ENCODE measurements at places on chromosomes 6 and 20.

- no peak for DNase-seq
Observed at GRCh38 chr20:11242320-11242719, 568.5 kb upstream of the JAG1 start.

DNA sequence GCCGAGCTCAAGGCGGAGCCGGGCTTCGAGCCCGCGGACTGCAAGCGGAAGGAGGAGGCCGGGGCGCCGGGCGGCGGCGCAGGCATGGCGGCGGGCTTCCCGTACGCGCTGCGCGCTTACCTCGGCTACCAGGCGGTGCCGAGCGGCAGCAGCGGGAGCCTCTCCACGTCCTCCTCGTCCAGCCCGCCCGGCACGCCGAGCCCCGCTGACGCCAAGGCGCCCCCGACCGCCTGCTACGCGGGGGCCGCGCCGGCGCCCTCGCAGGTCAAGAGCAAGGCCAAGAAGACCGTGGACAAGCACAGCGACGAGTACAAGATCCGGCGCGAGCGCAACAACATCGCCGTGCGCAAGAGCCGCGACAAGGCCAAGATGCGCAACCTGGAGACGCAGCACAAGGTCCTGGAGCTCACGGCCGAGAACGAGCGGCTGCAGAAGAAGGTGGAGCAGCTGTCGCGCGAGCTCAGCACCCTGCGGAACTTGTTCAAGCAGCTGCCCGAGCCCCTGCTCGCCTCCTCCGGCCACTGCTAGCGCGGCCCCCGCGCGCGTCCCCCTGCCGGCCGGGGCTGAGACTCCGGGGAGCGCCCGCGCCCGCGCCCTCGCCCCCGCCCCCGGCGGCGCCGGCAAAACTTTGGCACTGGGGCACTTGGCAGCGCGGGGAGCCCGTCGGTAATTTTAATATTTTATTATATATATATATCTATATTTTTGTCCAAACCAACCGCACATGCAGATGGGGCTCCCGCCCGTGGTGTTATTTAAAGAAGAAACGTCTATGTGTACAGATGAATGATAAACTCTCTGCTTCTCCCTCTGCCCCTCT, 1.1 kb downstream of the CEBPB start:
- DNase-seq = peak; percentile 62

- no peak for DNase-seq
Observed at GRCh38 chr6:142679907-142680700, 264.9 kb downstream of the HIVEP2 start.

- DNase-seq = no peak
Observed at GRCh38 chr6:121830736-121831135, 395.3 kb downstream of the GJA1 start.

- DNase-seq = no peak
Observed at GRCh38 chr20:58921564-58921963, 59.5 kb upstream of the NELFCD start.

DNA sequence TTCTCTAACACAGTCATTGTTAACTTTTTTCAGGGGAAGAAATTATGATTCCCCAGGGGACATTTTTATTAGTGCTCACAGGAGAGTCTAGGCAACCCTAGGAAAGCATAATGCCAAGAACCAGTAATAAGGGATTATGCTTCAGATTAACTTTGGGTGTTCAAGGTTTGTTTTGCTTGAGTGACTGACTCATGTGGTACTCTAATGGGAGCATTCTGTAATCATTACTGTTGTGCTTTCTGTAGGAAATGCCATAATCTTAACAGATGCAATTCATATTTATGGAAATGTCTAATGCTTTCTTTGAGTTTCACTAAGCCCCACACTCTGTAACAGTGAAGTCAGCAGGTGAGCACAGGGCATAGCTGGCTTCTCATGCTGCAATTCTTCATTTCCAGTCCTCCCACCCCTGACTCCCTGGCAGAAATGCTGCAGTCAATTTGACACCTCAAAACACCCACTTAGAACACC, 263.4 kb upstream of the MAN1A1 start:
- DNase-seq = no peak

- peak; percentile 60 for DNase-seq
Observed at GRCh38 chr20:38799203-38799602, 6.3 kb upstream of the PPP1R16B start.

- no peak for DNase-seq
Observed at GRCh38 chr6:155694419-155694790, 238.8 kb upstream of the NOX3 start.

DNA sequence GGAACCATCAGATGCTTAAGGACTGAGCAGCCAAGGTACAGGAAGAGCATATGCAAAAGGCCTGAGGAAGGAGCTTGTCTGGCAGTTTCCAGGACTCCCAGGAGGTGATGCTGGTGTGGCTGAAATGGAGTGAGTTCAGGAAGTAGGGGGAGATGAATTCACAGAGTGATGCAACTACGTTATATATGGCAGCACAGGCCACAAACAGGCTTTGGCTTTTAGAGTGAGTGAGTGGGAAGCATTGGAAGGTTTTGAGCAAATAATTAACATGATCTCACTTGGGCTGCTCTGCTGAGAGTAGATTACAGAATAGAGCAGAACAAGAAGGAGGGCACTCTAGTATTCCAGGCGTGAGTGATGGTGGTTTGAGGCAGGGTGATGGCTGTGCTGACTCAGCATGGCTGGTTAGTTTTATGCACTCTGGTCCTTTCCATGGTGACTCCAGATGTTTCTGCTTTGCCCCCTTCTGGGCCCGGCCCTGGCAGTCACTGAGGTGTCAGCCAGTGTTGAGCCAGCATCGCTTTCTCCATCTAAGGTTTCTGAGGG, 6.5 kb downstream of the BTN2A2 start:
- DNase-seq = no peak

DNA sequence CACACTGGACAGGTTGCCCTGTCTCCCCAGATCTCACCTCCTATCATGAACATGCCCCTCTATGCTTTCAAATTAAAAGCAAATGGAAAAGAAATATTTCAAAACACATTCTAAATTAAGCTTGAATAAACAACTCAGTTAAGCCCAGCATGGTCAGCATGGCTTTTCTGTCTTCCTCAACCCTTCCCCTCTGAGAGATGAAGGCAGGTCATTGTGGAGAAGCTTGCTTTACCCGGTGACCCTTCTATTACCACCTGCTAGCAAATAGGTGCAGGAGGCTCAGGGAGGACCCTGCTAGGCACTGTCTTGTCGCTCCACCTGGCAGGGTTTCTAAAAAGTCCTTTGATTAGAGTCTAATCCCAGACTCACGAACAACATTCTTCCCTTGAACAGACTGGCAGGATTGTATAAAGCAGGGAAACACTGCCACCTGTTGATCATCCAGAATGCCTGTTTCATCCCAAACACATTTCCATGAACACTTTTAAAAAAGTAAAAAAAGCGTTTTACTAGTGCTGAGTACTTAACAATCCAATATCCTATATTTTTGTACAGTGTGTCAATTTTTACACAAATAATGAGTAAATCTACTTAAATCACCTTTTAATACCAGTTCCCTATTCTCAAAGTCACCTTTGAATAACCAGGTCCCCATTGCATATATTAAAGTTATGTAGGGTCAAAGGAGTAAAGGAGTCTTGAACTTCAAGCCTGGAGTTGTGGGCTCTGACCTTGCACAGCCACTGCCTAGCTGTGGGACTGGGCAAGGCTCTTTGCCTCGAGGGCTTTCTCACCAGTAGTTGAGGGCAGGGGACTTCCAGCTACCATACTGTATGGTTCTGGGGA, 75.5 kb downstream of the GPR6 start:
- no peak for DNase-seq

DNA sequence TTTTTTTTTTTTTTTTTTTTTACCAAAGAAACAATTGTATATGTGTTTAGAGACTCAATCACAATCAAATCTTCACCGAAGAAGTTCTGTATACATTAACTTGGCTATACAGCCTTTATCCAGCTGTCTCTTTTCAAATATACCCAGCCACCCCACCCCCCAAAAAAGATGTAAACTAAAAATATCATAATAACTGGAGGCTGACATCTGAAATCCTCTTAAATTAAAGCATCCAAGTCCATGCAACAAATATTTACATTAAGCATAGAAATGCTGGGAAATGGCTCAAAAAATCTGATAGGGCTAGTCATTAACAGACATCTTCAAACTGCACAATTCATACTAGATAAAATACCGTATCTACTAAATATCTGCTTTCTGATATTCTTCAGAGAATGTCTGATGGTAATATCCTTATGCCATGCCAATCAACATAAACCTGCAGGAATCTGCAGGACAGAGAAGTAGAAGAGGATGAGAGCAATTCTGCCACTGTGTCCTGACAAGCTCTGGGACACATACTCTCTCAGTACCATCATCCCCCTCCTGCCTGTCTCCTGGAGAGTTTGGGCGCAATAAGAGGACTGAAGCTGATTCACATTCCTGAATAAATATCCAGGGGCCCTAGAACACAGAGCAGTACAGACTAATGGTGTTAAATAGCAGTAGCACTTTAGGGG, 152.4 kb downstream of the KIF6 start:
- DNase-seq = no peak

Measured in KG1 (cell line).